T-helper 22 cell (primary cell): ENCODE measurements at places on chromosomes 4 and X.

DNA sequence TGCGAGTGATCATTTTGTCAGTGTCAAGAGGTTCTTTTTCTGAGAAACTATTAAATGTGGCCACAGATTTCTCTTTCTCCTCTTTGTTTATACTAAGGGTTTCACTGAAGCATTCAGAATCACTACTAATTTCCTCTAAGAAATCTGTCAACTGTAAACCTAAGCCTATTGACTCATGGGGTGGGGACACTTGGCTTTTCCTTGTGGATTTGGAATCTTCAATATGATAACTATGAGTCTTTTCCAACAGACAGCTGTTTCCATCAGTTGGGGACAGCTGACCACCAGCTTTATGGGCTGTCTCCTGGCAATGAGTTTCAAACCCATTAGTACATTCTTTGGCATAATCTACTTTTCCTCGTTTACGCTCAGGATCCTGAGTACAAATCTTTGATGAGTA, 13.8 kb downstream of the PGRMC1 start:
- DNase-seq: no peak

DNA sequence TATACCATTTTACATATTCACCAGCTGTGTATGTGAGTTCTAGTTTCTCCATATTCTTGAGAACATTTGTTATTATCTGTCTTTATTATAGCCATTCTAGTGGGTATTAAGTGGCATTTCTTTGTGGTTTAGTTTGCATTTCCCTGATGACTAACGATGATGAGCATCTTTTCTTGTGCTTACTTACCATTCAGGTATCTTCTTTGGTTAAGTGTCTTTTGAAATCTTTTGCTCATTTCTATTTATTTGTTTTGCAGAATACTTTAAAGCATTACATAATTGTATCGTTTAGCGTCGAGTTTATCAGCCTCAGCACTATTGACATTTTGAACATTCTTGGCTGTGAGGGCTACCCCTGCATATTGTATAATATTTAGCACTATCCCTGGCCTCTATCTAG, 85.4 kb downstream of the FRMPD4 start:
- no peak for DNase-seq

GRCh38 chr4:137678796-137679195, 146.5 kb upstream of the PCDH18 start:
- no peak for DNase-seq

DNA sequence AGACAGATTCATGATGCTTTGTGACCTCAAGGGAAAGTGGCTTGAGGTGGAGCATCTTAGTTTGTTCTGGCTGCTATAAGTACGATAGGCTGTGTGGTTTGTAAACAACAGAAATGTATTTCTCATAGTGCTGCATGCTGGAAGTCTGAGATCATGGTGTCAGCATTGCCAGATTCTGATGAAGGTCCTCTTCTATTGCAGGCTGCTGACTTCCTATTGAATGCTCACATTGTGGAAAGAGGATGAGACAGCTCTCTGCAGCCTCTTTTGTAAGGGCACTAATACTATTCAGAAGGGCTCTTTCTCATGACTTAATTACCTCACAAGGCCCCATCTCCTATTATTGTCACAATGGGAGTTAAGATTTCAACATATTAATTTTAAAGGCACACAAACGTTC, 1674.0 kb upstream of the PCDH7 start:
- no peak for DNase-seq

DNA sequence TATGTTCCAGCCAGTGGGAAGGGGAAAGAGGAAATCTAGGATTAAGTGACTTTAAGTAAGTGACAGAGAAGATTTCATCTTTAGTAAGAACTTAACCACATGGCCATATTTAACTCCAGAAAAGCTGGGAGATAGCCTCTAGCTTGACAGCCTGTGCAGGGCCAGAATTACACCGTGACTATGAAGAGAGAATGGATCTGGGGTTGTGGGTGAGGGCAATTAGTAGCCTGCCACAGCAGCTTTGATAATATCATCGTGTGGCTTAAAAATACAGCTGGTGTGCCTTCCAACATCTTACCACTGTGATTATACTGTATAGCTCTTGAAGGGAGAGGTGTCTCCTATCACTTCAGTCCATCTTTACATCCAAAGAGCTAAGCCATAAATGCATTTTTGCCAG, 57.6 kb upstream of the TBC1D9 start:
- DNase-seq: no peak

- no peak for DNase-seq
Observed at GRCh38 chrX:12989461-12989860, 14.6 kb downstream of the TMSB4X start.

GRCh38 chr4:175297965-175298565, 379.9 kb downstream of the ADAM29 start:
- DNase-seq: no peak

DNA sequence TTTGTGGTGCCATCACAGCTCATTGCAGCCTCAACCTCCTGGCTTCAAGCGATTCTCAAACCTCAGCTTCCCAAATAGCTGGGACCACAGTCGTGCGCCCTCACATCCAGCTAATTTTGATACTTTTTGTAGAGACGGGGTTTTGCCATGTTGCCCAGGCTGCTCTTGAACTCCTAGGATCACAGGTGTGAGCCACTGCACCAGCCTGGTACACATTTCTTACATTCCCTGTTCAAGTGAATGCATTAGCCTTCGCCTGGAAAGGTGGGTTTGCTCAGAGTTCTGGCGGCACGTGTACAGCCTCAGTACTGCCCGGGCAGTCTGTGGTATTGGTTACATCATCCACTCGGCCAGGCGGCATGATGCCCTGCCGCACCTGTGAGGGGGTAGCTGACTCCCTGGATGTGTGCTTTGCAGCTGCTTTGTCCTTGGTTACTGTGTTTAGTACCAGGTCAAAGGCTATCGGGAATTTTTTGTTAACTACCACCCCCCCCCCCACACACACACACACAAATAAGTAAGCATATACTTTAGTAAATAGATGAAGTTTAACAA, 57.1 kb downstream of the TNIP2 start:
- no peak for DNase-seq

- no peak for DNase-seq
Observed at GRCh38 chrX:112190646-112191045, 108.1 kb upstream of the TRPC5 start.

GRCh38 chr4:14177987-14178386, 550.5 kb upstream of the BOD1L1 start:
- DNase-seq: no peak

DNA sequence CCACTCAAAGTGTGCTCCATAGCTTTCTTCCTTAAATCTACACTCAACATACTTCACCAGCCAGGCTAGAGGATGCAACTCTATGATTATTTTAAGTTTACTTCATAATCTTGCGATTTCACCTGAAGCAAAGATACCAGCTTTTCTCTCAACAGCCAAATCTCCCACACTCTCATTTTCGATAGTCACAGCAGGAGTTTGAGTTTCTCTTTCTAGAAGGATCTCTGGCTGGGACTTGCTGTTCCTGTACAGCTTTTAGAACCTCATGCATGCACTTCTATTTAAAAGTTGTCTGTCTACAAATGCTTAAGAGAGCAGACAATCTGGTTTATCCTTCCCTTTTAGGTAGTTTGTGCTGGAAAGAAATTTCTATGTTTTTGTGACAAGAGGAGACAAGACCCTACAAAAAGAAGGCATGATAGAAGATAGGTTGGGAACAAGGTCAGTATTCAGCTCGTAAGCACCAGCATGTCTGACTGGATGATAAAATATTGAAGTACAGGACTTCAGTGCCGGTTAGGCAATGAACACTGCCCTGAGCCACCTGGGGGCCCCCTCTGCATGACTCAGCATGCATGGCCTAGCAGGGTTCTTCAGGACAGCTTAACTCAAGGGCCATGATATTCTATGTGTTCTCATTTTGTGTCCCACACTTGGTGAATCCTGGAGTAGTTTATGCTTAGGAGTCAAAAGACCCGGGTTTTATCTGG, 65.6 kb downstream of the ATXN3L start:
- DNase-seq: no peak

GRCh38 chr4:4791299-4792111, 68.0 kb upstream of the MSX1 start:
- no peak for DNase-seq

- DNase-seq: no peak
Observed at GRCh38 chr4:94828882-94829281, 71.1 kb downstream of the BMPR1B start.

DNA sequence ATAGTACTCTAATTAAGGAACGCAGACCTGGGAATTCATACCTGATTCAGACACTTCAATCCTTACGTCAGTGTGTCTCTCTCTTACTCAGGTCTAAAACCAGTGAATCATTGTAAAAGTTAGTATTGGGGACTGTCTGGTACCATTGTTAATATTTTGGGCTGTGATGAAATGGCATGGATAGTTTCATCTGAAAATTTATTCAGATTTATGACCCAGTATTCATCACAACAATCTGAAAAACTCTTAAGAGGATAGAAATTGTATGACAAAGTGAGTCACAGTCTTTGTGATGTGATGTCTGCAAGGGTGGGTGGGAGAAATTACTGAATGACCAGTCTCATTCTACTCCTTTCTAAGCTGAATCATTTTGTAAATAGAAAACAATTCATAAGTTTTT, 10.3 kb downstream of the FGF2 start:
- DNase-seq: no peak

DNA sequence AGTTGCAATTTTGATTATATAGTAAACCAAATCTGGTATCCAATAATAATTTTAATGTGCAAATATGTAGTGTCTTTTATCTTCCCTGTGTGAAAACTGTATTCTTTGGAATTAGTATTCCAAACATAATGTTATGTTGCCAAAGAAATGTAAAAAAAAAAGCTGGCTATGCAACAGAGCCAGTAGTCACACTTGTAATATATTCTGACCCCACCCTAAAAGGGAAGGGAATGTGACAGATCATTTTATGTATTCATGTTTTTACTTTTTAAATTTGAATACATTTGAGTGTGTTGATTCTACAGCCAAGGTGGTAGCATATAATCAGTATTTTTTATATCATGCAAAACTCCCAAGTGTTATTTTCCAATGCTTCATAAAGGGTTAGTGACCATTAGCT, 27.9 kb upstream of the MCUB start:
- DNase-seq: no peak

DNA sequence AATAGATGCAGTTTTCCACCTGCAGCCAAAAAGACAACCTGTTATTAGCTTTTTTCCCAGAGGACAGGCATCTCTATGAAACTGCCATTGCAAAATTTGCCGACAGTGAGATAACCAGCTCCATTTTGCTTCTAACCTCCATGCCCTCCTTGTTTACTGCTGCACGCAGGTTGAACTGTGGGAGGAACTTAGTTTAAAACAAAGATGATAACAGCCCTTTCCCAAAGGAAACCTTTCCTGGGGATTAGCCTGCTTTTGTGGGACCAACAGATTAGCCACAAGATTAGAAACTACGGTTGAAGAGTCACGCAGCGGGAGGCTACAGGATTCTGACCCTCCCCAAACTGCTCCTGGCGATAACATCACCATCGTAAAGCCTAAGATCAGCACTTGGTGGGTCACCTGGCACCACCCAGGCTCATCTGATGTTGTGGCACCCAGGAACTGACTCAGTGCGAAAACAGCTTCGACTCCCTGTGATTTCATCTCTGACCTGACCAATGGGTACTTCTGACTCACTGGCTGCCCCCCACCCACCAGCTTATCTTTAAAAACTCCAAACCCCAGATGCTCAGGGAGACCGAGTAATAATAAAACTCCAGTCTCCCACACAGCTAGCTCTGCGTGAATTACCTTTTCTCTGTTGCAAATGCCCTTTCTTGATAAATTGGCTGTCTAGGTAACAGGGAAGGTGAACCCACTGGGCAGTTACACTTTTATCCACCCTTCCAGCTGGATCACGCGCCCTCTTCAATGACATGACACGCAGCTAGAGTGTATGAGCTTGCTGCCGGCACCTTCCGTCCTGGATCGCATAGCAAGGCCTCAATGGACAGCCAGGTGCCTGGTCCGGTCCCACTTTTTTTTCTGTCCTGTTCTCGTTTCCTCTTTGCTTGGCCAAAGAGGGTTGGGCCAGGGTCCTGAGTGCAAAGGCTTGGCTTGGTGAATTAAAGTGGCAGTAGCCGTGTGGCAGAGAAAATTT, 27.2 kb downstream of the NOP14 start:
- peak; percentile 73 for DNase-seq

DNA sequence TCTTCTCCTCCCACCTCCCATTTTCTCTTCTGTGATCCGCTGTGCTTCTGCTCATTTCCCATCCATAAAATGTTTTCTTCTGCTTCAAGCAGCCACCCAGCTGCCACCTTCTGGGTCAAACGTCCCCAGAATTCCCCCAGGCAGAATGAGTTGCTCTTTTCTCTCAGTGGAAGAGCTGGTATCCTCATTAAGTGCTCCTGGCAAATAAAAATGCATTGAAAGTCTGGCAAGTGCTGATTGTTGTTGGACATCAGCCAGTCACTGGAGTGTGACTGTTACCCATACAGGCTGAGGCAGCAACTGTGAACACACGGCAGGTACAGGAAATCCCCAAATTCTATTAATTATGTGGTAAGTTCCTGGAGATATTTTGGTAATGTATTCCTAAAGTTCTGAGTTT, 52.6 kb downstream of the LIMCH1 start:
- no peak for DNase-seq

GRCh38 chr4:104436542-104436941, 58.2 kb downstream of the CXXC4 start:
- DNase-seq: no peak

DNA sequence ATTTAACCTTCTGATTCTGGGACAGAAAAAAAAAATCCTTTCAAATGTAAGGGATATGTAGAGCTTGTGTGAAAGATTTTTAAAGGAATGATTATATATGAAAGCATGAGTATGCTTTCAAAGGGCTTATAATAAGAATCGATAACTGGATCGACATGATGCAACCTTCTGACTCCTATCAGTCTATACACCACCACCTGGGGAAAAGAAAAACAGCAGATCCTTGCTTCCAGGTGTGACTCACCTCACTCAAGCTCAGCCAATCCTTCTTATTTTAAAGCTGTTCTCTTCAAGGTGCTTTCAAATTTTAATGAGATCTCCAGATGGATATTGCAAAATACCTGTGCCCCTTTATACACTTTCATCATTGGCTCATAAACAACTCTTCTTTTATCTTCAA, 102.1 kb upstream of the EDNRA start:
- DNase-seq: no peak

DNA sequence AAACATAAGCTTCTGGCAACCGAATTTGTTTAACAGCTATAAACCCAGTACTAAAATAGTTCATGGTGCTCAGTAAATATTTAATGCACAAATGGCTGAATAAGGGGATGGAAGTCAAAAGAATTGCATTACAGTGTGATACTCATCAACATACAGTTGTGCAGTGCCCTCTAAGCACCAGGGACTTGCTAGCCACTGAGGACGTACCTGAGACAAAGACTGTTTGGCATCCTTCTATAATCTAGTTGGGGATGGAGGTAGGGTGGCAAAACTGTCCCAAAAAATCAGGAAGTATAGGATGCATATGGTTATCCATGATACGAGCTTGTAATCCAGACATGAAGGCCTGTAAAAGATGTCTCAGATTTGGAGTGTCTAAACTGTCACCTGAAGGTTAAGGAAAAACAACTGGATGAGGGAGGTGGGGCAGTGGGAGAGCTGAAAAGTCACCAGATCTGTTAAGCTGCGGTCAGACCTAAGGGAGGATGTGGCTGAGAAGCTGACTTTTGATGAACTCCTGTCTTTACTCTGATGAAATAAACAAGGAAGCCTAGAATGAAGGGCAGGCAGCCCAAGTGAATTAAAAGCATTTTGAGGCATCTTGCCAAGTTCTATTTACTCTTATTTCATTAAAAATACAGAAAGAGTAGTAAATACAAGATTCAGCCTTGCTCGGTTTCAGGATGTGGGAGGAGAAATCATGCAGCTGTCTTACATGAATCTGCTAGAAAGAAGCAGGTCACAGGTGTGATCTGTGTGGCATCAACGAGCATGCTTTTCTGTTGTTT, 12.0 kb upstream of the CD38 start:
- DNase-seq: peak; percentile 12
